ENCODE measurements at places on chromosomes 16 and 17. TPM values are rescaled to one million over a fixed set of nuclear protein-coding genes. Genes with fewer than 3 reads are reported as not detected.

Gene LRRC75A
- total RNA-seq, result 9.0 TPM

Gene RTN4RL1
- 14.3 TPM for total RNA-seq

Gene OTOA
- total RNA-seq, result 0.69 TPM

Gene TAT
- total RNA-seq, result not detected

Gene EVI2A
- 5.5 TPM for total RNA-seq

Gene C16orf92
- not detected for total RNA-seq

Gene CD2BP2
- 39.9 TPM for total RNA-seq

Gene CRYM
- total RNA-seq, result 17.1 TPM

Gene GPR142
- total RNA-seq, result not detected

Gene KRT33A
- not detected for total RNA-seq

Measured in diencephalon (tissue), 1 donor.